Cardiac muscle cell (in vitro differentiated cells and primary cell): ENCODE measurements at places on chromosomes 3 and 15.

DNA sequence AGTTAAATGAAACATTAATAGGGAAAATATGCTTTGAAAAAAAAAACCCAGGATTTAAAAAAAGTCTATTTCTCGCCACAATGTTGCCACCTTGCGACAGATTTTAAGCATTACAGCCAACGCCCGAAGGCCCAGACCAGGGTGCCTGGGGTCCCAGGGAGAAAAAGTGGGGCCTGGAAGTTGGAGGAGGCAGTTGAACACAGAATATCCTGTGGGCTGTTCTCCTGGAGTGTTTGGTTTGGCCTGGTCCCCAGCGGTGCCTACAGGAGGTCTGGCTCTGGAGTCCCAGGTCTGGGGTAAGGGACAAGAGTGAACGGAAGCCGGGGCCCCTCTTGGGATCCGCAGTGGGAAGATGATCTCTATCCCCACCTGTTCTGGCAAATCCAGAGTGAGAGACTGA is 3.4 kb downstream of the RNU6-1 start:
- DNase-seq, result peak; percentile 61

- DNase-seq, result peak; percentile 79
Observed at GRCh38 chr15:73631915-73632669, 1.1 kb downstream of the NPTN start.

GRCh38 chr3:44028-44676 is 152.4 kb upstream of the CHL1 start:
- no peak for DNase-seq

DNA sequence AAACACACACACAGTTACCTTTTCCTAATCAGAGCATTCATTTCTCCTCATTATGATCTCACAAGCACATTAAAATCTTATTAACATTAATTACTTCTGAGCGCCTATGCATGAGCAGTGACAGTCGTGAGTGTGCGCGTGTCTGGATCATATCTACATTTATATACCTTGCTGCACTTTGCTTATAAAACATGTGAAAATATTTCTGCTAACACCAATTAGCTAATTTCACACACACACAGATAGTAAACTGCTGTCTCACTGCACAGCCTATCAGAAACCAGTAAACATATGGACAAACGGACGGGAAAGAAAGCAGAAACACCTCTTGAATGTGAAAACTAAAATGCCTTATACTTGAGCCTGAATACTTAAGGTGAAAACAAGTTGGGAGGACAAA is 64.8 kb downstream of the ZBTB20 start:
- DNase-seq, result no peak

- DNase-seq, result no peak
Observed at GRCh38 chr3:184737063-184737462, 25.2 kb upstream of the MAGEF1 start.

GRCh38 chr3:194584866-194585265 is 48.4 kb downstream of the TMEM44 start:
- DNase-seq, result peak; percentile 63

GRCh38 chr15:90941038-90941437 is 6.0 kb downstream of the UNC45A start:
- DNase-seq, result no peak
